ENCODE measurements at places on chromosomes 2 and 18.

GRCh38 chr18:59628995-59629394 is 68.2 kb downstream of the CCBE1 start:
- DNase-seq, result no peak

DNA sequence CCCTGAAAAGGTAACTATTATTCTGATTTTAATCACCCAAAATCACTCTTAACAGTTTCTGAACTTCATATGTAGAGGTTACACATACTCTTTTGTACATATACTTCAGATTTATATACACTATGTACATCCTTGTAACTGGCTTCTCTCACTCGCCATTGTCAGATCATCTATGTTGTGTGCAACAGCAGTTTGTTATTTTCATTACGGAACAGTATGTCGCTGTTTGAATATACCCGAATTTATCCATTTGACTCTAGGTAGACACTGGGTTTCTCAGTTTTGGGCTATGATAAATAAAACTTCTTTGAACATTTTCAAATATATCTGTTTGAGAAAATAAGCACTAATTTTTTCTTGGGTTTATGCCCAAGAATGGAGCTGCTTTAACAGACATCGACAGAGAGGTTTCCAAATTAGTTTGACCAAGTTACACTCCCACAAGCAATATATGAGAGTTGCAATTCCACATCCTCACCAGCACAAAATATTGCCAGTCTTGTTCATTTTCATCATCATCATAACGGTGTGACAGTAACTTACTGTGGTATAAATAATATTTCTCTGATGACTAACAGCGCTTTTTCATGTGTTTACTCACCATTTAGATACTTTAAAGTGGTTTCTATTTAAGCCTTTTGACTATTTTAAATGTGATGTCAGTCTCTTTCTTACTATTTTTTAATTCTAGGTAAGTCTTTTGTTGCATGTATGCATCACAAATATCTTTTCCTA is 80.9 kb downstream of the SMC6 start:
- DNase-seq, result no peak

DNA sequence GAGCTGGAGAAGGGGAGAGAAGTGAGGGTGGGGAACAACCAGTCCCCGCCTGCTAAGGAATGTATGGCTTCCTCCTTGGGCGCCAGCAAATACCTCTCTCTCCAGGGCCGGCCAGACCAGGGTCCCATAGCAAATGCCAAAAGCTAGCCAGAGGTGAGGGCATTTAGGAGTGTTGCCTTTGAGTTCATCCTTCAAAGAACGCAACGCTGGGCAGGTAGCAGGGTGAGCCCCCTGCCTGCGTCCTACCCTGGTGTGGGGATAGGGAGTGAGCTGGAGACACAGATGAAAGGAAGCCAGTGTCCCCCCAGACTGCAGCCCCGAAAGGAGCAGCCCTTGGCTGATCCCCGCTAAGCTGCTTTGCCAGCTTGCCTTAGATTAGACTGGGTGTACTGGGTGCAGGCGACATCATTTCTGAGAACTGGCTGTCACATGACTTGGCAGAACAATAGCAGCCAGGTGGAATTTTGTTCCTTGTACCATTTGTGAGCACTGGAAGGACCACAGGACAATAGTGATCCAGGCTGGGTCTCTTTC is 40.4 kb downstream of the KLHL29 start:
- no peak for DNase-seq

DNA sequence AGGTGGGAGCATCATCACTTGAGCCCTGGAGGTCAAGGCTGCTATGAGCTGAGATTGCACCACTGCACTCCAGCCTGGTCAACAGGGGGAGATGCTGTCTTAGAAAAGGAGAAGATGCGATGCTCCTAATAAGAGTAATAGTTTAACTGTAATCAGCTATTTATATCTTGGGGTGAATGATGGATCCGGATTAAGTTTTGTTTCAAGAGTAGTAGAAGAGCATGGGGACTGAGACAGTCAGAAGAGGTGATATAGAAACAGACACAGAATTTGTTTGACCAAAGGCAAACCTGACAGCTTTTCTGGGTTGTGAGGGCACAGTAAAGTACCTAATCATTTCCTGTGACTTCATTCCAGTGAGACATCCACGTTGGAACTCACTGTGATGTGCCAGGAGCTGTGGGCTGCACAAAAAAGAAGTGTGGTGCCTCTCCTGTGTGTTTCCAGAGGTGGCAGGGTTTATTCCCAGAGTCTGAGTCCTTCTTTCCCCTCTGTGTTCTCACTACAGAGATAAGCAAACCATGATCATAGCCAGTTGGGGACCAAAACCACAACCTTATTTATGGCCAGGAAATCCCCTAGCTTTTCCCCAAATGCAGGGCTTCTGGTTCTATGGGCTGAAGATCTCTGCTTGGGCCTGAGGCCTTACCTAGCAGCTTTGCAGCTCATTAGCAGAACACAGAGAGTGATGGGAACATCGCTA is 113.7 kb downstream of the XRCC5 start:
- DNase-seq, result no peak

DNA sequence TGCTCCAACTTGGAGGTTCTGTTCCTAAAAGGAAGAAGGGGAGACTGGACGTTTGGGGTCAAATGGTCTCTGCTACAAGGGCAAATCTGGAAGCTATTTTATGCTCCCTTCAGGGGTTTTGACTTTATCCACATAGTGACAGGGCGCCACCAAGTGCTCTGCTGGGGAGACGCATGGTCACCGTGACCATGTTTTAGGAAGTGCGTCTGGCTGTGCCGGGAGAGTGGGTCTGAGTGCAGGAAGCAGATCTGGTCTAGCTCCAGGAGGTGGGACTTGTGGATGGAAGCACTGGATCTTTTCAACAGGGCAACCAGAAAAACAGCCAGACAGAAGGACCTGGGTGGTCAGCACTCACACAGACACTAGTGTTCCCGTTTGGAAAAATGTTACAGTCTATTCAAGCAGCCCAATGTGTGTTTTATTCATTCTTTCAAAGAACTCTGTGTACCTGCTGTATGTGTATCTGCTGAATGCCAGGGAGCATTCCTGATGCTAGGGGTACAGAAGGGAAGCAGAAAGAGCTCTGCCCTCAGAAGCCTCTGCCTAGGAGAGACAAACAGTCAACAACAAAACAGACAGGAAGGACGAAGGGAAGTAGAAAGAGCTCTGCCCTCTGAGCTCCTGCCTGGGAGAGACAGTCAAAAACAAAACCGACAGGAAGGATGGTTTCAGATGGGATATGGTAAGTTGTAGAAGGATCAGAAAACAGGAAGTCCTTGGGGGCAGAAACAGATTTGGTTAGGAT is 14.3 kb downstream of the IMPA2 start:
- peak; percentile 80 for DNase-seq
